ENCODE measurements at places on chromosomes 7 and 10.

DNA sequence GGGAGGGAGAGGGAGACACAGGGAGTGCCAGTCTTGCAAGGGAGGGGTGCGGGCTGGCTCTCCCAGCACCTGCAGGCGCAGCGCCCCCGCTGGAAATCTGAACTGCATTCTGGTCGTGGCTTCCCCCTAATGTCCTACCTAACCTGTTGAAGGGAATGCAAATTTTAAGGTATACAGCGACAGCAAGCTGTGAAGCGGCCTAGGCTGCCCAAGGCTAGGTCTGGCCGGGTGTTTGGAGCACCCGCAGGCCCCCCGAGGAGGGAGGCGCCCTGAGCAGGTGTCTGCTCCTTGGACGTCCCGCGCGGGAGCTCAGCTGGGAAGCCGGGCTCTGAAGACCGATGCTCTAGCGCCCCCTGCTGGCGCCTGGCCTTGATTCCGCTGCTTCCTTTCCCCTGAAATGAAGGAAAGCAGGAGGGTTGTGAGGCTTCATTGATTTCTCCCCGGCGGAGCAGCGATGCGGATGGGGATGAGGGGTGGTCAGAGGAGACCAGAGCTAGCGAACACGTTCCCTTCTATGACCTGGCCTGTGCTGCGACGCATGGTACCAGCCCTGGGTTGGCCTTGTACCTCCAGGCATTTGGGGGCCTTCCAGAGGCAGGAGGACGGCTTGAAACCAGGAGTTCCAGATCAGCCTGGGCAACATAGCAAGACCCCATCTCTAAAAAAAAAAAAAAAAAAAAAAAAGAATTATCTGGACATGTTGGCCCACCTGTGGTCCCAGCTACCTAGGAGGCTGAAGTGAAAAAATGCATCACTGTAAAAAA, 601.3 kb downstream of the GALNT17 start:
- DNase-seq, result peak; percentile 60

GRCh38 chr10:52906046-52906445, 133.5 kb upstream of the MBL2 start:
- no peak for DNase-seq

DNA sequence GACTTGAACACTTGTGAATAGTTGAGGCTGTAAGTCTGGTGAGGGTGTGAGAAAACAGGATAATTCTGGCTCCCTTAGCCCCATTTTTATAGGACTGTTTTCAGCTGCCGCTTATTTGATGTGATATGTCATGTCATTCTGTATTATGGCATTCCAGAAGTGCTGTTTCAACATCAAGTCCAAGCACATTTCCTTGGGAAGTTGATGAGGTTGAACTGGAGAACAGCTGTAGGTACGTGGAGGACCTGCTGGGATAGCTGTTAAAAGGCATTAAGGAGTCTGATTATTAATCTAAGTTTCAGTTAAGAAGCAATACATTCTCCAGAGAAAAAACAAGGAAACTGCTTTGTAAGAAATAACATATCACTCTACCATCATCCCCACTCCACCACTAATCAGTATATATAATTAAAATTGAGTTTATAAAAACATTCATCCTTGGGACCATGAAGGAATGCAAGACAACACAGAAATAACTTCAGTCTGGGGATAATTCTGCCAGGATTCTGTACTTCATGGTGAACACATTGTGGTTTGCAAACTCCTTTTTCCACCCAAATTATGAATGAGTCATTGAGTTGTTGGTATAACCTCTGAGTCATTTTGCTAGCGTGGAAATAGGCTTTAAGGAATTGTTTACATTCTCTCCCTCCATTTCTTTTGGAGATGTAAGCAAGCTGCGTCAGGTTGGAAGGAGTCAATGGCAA, 39.9 kb upstream of the TMEM229A start:
- DNase-seq, result no peak

DNA sequence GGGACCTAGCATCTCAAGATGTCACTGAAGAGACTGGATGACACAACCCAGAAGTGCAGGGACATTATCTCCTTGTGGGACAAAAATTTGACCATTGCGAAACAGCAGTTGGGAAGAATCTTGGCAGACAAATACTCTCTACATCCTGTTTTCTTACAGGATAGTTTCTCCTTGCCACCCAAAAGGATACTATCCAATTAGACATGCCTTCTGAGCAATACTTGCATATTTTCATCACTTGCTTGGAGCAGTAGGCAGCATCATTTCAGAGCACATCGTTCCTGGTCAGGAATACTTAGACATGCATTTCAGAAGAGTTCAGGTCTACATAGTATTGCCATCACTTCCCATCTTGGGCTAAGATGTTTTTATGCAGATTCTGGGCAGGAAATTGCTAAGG, 56.8 kb downstream of the FAS start:
- DNase-seq, result no peak

DNA sequence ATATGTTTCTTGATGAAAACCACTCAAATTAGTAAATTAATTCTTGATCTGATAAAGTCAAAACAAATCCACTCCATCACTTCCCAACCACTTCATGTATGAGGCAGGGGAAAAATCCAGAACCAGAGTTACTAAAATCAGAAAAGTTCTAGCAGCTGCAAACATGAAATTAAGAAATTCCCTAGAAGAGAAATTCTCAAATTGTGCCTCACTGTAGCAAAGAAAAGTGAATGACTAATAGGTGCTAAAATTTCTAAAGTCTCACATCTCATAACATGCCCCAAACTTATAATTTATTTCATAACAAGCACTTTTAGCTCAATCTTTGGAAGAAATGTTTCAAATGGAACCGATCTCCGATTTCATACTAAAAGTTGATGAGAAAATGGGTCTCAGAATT, 345.0 kb upstream of the AOAH start:
- DNase-seq, result no peak

GRCh38 chr10:29055101-29055500, 233.8 kb upstream of the LYZL1 start:
- DNase-seq, result no peak

- DNase-seq, result no peak
Observed at GRCh38 chr10:6313111-6313895, 110.6 kb downstream of the PFKFB3 start.

DNA sequence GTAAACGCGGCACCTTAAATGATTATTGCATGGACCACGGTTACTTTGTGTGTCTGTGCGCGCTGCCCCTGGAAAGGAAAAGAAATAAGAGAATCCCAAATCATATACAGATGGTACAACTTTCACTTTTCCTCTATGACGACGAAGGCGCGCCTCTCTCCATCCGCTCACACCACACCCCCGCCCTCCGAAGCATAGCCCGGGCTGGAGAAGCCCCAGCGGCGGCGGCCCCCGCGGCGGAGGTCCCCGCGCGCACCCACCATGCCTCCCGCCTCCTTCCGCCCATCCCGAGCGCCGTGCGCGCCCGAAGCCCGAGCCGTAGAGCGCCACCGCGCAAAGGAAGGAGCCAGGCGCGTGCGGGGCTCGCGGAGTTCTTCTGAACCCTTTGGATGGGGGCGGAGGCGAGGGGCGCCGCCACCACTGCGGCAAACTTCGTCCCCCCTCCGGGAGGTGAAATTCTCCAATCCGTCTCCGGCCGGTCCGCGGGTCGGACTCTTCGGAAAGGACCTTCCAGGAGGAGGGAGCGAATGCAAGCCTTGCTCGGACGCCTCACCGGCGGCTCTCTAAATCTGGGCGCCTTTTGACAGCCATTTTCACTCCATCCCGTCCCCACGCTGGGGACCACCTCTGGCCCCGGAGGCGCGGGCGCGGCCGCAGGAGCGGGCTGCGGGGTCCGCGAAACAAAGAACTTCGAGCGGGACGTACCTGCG, 588 bp downstream of the GLI3 start:
- DNase-seq, result no peak

DNA sequence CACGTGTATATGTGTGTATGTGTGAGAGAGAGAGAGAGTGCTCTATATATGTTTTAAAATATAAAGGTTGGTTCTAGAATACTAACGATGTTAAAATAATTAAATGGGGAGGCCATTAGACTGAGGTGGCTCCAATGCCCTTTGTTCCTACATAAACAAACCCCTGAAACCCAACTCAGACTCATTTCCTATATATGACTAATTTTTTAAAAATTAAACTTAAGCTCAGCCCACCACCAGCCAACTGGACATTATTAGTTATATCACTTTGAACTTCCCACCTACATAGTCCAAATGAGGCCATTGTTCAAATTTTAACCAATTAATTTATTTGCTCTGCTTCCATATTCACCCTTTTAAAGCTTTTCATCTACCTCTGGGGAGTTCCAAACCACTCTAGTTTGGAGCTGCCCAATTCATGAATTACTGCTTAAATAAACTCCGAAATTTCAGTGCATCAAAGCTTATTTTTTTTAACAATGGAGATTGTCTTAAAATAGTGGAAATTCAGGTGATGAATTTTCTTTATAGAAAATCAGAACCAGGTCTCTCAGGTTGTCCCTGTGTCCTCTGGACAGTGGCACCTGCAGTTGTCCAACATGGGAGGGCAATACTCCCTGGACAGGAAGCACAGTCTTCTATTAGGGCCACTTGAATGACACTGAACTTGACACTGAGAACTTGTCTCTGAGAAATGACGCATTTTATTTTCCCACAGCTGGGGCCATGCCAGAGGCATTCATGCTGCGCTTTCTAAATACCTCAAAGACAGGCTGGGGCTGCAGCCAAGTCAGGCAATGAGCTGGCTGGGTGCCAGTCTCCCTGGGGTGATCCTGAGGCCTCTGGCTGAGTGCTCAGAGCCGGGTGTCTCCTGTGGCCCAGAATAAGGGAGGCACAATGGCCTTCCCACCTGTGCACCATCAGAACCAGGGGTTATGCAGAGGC, 109.5 kb upstream of the TMEM72 start:
- DNase-seq, result no peak

- DNase-seq, result no peak
Observed at GRCh38 chr7:48301201-48301600, 129.9 kb downstream of the ABCA13 start.

DNA sequence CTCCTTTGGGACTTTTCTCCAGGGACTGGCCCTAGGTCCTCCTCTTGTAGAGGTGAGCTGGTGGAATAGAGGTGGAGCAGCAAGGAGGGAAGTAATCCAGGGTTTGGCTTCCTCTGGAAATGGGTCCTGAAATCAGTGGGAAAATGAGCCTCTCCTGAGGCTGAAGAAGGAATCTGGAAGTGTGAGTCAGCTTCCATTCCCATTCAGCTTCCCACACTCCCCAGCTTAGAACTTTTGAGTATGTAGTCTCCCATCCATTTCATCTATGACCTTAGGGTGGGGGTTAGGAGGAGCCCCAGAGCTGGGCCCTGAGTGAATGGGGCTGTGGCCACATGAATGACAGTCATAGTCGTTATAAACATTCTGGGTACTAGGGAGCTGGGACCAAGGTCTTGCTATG, 17.7 kb downstream of the LDB1 start:
- DNase-seq, result no peak

DNA sequence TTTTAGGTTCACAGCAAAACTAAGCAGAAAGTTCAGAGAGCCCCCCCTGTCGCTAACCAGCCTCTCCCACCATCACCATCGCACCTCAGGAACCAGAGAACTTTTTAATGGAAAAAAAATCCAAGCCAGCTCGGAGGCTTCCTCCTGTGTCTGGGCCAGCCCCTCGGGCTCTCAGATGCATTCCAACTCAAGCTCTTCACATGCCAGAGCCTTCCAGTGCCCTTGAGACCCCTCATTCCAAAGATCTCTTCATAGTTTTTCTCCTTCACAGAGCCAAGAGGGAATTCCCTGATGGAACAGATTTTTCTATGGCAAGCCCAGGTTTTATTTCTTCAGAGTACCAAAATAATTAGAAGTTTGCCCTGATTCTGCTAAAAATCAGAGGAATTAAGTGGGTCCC, 153.4 kb upstream of the LANCL2 start:
- no peak for DNase-seq

- DNase-seq, result no peak
Observed at GRCh38 chr10:126122881-126123280, 226.5 kb downstream of the FANK1 start.

DNA sequence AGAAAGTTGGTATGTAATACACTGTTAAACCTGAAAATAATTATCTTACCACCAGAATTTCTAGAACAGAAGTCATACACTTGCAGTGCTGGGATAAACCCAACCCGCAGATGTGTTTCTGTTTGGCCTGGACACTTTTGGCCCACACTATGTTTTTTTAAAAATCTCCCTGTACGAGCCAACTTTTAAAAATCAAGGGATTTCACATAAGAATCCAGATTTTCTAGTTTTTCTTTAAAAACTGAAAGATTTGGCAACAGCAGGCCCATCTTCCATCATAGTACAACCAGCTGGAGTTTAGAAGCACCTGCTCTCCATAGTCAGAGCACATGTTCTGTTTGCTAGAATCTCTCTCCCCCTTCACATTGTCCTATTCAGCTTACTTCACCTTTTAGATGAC, 74.0 kb downstream of the TLL2 start:
- no peak for DNase-seq

GRCh38 chr10:114315566-114316420, 76.7 kb downstream of the VWA2 start:
- no peak for DNase-seq

DNA sequence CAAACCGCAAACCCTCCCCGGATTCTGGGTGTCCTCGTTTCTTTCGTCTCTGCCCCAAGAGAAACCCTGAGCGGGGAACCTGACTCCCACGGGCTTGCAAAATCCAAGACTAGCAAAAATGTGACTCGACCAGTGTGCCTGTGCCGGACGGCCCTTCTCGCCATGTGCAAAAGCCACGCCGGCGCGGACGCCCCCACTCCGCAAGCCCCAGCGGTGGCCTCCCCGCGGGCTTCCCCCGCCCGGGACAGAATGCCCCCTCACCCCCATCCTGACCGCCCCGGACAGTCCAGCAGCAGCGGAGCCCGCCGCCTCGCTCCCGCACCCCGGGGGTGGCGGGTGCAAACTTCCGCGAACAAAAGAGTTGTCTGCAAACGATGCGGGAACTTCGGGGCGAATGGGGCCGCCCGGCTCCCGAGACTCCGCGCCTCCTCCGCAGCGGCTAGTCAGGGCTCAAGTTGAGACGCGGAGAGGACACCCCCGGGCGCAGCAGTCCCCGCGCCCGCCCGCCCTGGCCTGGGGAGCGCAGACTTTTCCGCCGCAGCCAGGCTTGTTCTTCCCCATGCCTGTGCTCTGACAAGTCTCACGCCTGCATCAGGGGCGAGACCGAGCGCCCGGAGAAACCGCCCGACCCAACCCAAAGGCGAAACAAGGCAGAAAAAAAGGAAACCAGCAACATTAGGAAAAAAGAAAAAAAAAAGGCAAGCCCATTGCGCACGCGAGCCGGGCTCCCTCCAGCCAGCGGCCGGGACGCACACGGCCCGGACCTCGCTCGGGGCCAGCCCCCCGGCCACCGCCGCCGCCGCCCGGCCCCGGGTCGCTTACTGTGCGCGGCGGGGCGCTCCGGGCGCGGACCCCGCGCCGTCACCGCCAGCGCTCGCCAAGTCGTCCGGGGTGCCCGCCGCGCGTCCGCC, 732 bp downstream of the FAM53B start:
- no peak for DNase-seq

DNA sequence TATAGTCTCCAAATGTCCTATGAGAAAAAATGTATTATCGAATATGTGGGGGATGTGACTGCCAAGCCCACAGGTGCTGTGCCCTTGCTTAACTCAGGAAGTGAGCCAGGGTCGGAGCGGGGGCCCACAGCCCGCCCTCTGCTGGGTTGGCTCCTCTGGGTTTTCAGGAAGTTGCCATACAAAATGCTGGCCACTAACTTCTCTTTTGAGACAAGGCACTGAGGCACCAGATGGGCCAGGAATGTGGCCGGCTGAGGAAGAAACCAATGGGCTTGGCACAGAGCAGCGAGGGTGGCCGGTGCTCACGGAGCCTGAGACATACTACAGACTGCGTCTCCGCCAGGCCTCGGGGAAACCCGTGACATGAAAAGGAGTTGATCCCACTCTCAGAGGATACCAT, 58.9 kb downstream of the FAM53B start:
- no peak for DNase-seq

All from activated CD4-positive, alpha-beta T cell treated with anti-CD3 and anti-CD28 coated beads for 24 hours (primary cell).